Ureter (tissue), 1 donor: ENCODE measurements at places on chromosomes 12 and 14. TPM values are rescaled to one million over a fixed set of nuclear protein-coding genes. Genes with fewer than 3 reads are reported as not detected.

GRCh38 chr12:58416236-58416635, 474.9 kb downstream of the ATP23 start:
- no peak for DNase-seq

The AICDA gene
- total RNA-seq: not detected

- no peak for DNase-seq
These were observed 144.7 kb downstream of the GPHN start for GRCh38 chr14:66652525-66653106.

DNA sequence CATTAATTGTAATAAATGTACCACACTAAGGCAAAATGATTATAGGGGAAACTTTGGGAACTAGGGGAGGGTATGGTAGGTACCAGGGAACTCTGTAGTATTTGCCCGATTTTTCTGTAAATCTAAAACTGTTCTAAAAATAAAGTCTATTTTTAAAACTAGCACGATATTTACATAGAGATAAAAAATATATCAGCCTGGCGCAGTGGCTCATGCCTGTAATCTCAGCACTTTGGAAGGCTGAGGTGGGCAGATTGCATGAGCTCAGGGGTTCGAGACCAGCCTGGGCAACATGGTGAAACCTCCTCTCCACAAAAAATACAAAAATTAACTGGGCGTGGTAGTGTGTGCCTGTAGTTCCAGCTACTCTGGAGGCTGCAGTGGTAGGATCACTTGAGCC, 32.4 kb downstream of the TMEM116 start:
- DNase-seq: no peak

DNA sequence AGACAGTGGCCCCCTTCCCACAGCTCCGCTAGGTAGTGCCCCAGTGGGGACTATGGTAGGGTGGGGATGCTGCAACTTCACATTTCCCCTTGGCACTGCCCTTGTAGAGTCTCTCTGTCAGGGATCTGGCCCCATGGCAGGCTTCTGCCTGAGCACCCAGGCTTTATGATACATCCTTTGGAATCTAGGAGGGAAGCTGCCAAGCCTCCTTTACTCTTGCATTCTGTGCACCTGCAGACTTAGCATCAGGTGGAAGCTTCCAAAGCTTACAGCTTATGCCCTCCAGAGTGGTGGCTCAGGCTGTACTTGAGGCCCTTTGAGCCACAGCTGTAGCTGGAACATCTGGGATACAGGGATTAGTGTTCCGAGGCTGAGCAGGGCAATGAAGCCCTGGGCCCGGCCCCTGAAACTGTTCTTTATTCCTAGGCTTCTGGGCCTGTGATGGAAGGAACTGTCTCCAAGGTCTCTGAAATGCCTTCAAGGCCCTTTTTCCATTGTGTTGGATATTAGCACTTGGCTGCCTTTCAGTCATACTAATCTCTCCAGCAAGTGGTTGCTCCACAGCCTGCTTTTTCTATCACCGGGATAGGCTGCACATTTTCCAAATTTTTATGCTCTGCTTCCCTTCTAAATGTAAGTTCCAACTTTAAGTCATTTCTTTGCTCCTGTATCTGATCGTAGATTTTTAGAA, 22.2 kb upstream of the OR6J1 start:
- DNase-seq: no peak

DNA sequence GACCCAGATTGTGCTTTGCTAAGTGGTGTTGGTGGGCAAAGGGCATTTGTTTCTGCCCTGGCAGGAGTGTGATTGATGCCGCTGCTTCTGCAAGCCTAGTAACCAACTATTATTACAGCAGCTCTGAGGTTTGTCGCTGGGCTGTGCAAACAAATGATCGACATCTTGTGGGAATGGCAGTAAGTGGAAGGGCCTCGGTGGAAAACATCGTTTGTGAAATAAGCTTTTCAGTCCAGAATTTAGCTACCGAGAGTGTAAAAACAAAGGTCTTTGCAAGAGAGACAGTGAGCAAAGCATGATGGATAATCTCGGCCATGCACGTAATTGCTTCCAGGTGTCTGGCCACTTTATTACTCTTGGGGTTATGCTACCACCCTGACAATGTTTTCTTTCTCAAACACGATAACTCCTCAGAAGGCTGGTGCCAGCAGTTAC, 397.7 kb upstream of the PRICKLE1 start:
- no peak for DNase-seq

GRCh38 chr12:68932128-68932960, 627 bp downstream of the CPM start:
- DNase-seq: no peak

The DACT1 gene
- total RNA-seq: 13.5 TPM

The TTC9 gene
- total RNA-seq: 7.0 TPM

DNA sequence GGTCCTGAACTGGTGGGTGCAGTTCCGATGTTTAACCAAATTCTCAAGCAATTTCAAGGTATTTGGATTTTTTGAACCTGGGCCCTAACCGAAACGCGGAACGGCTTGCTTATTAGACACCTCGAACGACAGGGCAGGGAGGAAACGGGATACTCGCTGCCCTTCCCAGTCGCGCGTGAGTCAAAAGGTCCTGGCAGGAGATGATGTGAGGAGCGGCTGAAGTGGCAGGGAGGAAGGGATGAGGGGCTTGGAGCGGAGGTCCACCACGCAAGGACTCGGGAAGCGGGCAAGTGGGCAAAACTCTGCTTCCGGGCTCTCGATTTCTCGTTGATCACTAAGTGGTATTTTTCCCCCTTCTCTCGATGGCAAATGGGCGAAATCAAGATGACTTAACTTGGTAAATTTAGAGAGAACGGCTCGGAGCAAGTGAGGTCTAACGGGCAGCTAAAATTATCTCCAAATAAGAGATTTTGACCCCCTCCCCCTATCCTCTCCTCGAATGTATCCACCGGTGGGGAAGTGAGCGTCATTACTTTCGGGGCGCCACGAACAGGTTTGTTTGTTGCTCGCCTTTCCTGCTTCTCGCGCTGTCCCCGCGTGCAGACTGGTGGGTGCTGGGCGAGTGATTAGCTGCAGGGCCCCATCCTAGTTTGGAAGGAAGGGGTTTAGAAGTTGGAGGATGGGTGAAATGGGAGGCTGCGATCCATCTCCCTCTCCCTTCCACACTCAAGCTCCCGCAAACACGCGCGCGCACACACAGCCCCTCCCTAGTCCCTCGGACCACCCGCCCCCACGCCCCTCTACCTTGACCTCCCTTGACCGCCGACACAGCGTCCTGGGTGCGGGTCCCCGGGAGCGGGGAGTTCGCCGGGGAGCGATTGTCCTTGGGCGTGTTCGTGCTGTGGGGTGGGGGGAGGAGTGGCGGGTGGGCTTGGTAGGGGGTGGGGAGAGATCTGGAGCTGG, 986 bp upstream of the NTF3 start:
- DNase-seq: no peak

DNA sequence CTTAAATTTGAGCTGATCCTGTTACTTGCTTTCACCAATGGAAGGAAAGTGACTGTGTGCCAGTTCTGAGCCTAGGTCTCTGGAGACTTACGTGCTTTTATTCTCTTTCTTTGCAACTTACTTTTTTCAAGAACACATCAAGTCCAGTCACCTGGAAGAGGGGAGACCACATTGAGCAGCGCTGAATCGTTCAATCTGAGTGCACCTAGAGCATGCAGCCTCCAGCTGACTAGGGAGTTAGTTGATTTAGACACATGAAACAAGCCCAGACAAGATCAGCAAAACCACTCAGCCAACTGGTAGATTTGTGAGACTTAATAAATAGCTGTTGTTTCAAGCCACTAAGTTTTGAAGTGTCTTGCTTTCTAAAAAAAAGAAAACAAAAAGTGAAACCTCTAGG, 1014.8 kb upstream of the FBXO33 start:
- no peak for DNase-seq

The PMCH gene
- total RNA-seq: not detected

DNA sequence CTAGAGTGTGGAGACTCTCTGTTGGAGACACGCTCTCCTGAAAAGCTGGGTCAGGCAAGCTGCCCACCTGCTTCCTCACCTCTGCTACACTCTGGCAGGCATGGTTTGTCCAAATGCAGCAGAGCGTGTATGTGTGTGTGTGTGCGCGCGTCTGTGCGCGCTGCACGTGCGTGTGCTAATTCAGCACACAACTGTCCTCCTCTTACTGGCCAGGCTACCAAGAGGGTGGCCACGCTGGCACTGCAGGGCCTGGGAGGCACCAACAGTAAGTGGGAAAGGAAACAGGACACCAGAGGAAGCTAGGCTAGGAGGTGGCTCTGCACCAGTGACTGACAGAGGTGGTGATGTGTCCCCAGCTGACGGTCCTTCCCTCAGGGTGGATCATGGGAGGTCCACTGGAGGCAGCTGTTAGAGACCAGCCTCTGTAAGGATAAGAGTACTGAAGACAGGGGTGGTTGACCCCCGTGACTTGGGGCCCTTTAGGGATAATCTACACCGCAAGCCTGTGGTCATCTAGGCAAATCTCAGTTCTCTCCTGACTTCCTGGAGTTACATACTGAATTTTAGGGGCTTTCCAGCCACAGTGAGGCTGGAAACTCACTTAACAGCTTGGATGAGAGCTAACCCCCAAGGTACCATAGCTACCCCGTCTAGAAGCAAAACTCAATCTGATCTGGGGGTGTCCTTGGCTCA, 15.6 kb upstream of the TFCP2 start:
- DNase-seq: no peak

DNA sequence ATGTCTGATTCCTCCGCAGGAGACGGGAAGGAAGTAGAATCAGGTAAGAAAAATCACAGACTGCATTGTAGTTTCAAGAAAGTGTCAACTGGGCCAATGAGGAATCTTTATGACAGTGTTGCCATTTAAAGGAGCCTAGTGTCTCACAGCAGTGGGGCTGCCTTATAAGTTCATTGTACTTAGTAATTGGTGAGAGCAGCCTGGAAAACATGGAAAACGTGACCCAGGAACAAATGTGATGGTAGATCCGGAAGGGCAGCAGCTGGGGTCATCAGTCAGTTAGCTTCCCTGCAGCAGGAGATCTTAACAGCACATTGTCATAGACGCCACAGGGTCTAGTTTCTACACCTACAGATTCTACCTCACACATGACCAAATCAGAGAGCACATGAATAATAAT, 630.0 kb upstream of the LMO3 start:
- no peak for DNase-seq

GRCh38 chr12:92753976-92754885, 51.4 kb downstream of the PLEKHG7 start:
- no peak for DNase-seq

GRCh38 chr14:29282169-29282568, 515.6 kb downstream of the FOXG1 start:
- DNase-seq: no peak

The SERPINA1 gene
- 13.8 TPM for total RNA-seq

- DNase-seq: no peak
These were observed 201.6 kb downstream of the RAD51B start for GRCh38 chr14:68020999-68021663.

DNA sequence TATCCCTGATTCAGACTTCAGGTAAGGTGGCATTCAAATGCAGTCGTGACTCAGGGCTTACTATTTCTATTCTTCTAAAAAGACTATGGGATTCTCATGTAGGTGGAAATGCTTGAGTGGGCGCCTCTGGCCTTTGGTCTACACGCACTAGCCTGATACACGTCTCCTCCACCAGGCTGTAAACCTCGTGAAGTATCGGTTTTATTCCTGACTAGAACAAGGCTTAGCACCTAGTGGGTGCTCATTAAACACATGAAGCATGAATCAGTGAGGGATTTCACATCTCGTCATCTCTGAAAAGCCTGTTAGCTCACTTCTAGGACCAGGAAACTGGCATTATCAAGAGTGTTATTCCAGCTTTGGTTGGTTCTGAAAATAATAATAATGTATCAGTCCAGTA, 17.7 kb upstream of the HNF1A start:
- DNase-seq: no peak

GRCh38 chr12:100671396-100672074, 98.1 kb downstream of the GAS2L3 start:
- no peak for DNase-seq

The KRT72 gene
- total RNA-seq: not detected

The ST8SIA1 gene
- 9.4 TPM for total RNA-seq

- no peak for DNase-seq
These were observed 90.5 kb downstream of the CHST11 start for GRCh38 chr12:104547235-104547634.

DNA sequence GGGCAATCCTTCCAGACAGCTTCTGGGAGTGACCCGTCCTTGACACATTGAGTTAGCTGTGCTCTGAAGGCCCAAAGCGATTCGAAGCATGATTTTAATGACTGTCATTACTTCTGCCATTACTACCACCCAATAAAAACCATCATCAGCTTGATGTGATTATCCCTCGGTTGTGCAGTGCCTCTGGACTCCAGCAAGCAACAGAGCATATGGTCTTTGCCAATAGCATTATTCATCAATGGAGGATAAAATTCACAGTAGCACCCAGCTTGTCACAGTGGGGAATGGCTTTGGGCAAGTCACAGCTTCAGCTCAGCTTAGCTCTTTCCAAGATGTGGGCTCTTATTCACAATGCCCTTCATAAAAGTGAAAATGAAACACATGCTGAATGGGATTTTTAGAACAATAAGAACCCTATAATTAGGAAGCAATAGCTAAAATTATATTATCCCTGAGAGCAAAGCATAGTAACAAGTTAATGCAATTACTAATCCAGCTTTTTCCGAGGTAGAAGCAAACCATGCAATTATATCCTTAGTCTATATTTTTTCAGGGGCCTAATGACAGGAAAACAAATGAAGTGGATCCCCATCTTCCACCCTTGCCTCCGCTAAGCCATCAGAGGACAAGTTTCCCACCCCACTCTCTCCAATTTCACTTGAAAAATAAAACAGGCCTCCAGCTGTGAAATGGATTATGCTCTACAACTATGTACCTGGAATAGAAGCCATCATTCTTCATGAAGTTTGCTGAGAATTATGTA, 163.0 kb upstream of the EEA1 start:
- DNase-seq: no peak

DNA sequence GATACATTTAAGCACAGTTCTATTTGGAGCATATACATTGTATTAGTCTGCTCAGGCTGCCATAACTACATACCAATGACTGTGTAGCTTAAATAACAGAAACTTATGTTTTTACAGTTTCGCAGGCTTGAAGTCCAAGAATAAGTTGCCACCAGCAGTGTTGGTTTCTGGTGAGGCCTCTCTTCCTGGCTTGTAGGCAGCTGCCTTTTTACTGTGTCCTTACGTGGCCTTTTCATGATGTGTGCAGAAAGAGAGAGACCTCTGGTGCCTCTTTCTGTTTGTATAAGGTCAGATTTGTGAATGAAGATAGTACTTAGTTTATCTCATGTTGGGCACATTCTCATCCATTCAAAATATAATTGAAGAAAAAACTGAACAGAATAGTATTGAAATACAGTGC, 636.6 kb downstream of the FLRT2 start:
- DNase-seq: no peak

The APOLD1 gene
- 35.9 TPM for total RNA-seq

DNA sequence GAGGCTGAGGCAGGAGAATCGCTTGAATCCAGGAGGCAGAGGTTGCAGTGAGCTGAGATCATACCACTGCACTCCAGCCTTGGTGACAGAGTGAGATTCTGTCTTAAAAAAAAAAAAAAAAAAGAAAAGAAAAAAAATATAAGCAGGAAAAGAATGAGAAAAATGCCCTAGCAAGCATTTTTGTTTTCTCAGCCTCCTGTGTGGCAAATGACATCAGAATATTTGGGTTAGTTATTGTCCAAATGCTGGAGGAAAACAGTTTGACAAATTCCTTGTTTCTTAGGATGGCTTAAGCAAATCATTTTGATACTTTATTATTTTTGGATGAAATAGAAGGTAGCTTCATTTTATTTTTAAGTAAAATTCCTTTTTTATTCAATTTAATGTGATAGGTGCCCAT, 7.5 kb upstream of the PTPRR start:
- no peak for DNase-seq

GRCh38 chr14:68949601-68949965, 29.5 kb downstream of the ACTN1 start:
- DNase-seq: no peak

The RPS6KL1 gene
- total RNA-seq: 10.7 TPM

The YEATS4 gene
- 12.5 TPM for total RNA-seq

GRCh38 chr12:121295746-121296617, 527 bp downstream of the CAMKK2 start:
- no peak for DNase-seq
